ENCODE measurements at places on chromosomes 2 and 18. TPM values are rescaled to one million over a fixed set of nuclear protein-coding genes. Genes with fewer than 3 reads are reported as not detected.

CLK1 gene
- 59.5 TPM for total RNA-seq

TTC27 gene
- 25.6 TPM for total RNA-seq

LBX2 gene
- total RNA-seq = 0.59 TPM

HOXD13 gene
- total RNA-seq = not detected

LDLRAD4 gene
- total RNA-seq = 1.8 TPM

Data from smooth muscle cell of the pulmonary artery (primary cell).